Stimulated activated CD4-positive, alpha-beta T cell treated with anti-CD3 and anti-CD28 coated beads, Interleukin-1b, Interleukin-23, amount 100 ng/mL, for 1 hour (primary cell): ENCODE measurements at places on chromosomes 5 and 9.

GRCh38 chr5:169426784-169427183, 125.8 kb upstream of the SLIT3 start:
- DNase-seq = no peak

DNA sequence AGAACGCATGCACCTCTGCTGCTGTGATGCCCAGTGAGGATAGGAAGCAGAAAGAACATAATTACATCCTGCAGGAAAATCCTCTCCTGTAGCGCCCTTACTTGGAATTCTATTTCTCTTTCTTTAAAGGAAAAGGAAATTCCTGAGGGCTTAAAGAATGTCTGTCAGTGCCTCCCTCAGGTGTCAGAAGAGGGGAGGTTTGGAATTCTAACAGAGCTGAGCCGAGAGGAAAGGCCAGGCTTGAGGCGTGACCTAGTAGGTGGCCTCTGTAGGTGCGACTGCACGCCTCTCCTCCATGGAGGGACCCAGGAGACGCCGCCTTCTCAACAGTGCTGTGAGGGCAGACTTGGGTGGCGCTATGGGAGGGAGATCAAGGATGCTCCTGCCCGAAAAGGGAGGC, 55.9 kb upstream of the ERCC6L2 start:
- no peak for DNase-seq

DNA sequence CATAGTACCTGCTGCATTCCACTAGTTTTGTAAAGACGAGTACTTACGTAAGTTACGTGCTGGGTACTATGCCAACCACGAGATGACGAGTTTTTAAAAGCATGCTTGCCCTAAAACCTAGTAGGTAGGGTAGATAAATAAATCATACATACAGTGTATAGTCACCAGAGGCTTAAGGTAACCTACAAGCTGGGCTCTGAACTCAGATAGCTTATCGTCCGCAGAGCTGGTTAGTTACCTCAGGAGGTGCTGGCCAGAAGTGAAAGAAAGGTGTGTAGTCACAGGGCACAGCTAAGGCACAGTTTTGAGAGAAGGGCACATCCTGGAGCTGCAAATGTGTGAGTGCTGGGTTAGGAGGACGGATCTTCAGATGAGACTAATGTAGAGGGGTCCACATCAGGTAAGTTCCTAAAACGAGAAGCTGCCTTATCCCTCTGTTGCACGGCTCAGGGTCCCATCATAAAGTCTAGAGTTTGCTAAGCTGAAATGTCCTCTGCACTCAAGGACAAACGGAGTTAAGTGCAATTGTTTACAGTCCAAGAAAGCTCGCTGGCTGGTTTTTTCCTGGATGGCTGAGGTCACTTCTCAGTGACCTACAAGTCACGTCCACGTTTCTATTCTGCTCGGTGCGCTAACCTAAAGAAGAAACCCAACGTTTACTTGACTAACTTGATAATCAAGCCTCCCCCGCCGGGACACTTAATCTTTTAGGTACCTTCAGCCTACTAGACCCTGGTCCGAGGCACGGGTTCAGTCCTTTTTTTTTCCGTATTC, 1.1 kb upstream of the SNX24 start:
- DNase-seq = no peak

DNA sequence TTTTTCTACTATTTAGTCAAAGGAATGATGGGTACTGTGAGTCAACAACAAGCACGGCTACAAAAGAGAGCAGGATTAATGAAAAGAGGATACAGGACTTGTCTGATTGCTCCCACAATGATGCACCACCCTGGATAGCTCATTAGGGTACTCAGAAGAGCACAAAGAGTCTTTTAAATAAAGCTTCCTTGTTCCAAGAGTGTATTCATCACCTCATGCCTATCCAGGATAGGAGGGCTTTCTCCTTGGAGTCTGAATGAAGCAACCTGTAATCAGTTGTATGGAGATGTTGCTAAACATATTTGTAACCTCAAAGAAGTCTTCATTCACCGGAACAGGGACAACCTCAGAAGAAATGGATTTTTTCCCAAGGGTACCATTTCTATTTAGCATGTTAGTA, 219.5 kb upstream of the TMEM161B start:
- DNase-seq = no peak

DNA sequence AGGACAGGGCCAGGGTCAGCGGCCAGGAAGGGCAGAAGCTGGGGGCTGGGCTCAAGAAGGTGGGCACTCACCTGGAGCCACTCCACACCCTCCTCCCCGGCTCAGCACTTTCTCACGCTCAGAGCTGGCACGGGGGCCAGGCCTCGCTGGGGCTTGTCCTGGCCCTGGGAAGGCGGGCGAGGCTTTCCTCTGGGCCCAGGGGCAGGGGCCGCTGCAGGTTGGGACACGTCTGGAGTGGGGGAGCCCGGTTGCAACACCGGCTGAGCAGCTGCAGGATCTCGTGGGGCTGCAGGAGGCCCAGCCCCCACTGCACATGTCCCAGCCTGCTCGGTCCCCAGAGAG, 38.9 kb upstream of the EGFL7 start:
- no peak for DNase-seq

- DNase-seq = no peak
Measured at GRCh38 chr5:179313849-179314521, 31.3 kb downstream of the ADAMTS2 start.

GRCh38 chr5:54159893-54160195, 150.5 kb downstream of the ARL15 start:
- no peak for DNase-seq

DNA sequence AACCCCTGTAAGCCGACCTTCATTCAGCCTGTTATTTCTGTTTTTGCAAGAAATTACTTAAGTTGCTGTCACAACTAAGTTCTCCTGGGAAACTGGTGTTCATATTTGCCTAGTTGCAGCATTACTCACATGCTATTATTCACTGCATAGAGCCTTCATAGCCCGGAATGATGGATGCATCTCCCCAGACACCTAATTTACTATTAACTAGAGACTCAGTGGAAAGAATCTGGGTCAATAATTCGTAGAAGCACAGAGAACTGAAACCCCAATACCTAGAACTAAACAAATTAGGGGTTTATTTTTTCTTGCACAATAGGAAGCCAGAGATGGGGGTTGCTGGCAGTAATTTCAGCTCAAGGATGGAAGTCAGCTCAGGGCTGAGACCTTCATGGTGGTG, 45.7 kb upstream of the FAM170A start:
- DNase-seq = no peak

GRCh38 chr5:32379421-32379820, 65.1 kb downstream of the ZFR start:
- no peak for DNase-seq

GRCh38 chr5:165477546-165477945, 1972.1 kb downstream of the MAT2B start:
- DNase-seq = no peak

GRCh38 chr5:169944922-169945680, 35.2 kb downstream of the INSYN2B start:
- DNase-seq = no peak

DNA sequence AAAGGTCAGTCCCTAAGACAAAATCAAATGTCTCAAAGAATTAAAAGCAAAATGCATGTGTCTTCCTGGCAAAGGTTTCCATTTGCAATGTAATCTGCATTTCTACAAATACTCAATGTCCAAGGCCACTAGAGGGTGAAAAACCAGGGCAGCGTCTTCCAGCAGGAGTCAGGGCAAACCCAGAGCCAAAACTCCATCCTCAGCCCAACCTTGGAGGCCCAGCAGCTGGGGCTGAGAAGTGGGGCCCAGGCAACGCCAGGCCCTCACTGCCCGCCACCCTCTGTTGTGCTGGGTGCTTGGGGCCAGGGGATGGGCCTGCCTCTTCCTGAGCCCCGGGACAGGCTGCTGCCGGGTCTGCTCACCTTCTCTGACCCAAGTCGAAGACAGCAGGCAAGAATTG, 200.1 kb downstream of the PAX5 start:
- DNase-seq = no peak

- DNase-seq = no peak
Measured at GRCh38 chr5:14735944-14736343, 71.4 kb downstream of the OTULIN start.

- no peak for DNase-seq
Measured at GRCh38 chr5:159053708-159054107, 46.0 kb downstream of the EBF1 start.
